Glutamatergic neuron (in vitro differentiated cells): ENCODE measurements at places on chromosomes 7 and 10.
A peak's percentile ranks its signal among the peaks of the same experiment; 100 is the strongest.

GRCh38 chr10:44927352-44927751 is 16.2 kb downstream of the TMEM72 start:
- DNase-seq, result no peak
- no peak overlapping the region for H3K4me3 ChIP-seq
- peaks cover 2% of the 10 kb centered on the region for H3K4me1 ChIP-seq
- H3K27me3 ChIP-seq, result peaks cover 8% of the 10 kb centered on the region
- H3K36me3 ChIP-seq, result peaks cover 7% of the 10 kb centered on the region

DNA sequence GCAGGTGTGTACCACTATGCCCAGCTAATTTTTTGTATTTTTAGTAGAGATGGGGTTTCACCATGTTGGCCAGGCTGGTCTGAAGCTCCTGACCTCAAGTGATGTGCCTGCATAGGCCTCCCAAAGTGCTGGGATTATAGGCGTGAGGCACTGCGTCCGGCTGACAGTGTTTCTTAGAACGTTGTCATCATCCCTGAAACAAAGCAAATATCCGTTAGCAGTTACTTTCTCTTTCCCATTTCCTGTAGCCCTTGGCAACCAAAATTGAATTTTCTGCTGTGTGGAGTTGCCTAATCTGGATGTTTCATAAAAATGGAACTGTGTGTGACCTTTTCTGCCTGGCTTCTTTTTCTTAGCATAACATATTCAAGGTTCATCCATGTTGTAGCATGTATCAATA is 22.4 kb downstream of the ZNF33A start:
- no peaks in the 10 kb centered on the region for H3K36me3 ChIP-seq
- no peaks in the 10 kb centered on the region for H3K4me1 ChIP-seq
- no peak for DNase-seq
- H3K27ac ChIP-seq, result no peak overlapping the region

- no peaks in the 10 kb centered on the region for H3K4me1 ChIP-seq
- H3K36me3 ChIP-seq, result no peaks in the 10 kb centered on the region
- no peak overlapping the region for H3K4me3 ChIP-seq
- DNase-seq, result no peak
- H3K27me3 ChIP-seq, result no peaks in the 10 kb centered on the region
These were observed 9.7 kb upstream of the TARP start for GRCh38 chr7:38283107-38283506.

DNA sequence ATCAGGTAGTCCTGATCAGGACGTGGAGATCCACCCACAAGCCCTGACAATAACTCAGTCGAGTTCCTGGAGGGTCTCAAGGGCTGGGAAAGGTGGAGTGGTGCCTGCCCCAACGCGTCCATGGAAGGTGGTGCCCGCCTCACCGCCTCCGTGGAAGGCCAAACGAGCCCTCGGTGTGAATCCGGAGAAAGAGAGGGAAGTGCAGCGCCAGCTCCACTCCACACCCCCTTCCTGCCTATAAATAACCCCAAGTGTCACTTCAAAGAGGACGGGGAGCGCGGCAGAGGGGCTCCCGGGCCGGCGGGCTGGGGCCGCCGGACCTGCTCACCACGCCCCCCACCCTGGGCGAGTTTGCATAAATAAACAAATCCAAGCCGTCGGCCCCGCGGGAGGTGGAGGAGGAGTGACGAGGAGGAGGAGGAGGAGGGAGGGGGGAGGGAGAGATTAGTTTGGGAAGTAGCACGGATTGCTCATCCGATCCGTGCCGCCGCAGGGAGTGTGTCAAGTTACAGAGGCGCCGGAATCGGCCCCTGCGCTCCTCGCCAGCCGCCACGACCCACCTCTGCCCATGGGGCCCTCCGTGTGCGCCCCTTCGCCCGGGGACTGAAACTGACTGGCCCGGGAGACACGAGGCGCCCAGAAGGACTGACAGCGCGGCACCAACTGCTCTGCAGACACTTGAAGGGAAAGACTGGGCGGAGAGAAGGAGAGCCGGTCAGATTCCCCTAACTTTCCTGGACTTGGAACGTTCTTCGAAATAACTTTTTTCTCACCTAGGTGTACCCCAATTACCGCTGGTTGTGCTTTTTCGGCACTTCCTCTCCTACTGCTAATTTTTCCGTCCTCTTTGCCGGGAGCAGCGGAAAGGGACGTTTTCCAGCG is at the start of gene COL13A1:
COL13A1 (plus strand) TSS at position 473 of the 882 bp plus-strand sequence. CDS start 518 bp downstream, outside the sequence.
- H3K4me1 ChIP-seq, result peaks cover 25% of the 10 kb centered on the region
- no peak for DNase-seq
- H3K27me3 ChIP-seq, result peaks cover 15% of the 10 kb centered on the region
- no peak within 1 kb of the TSS for H3K27ac ChIP-seq
- H3K4me3 ChIP-seq, result peak within 1 kb of the TSS; percentile 87
- peaks cover 4% of the 10 kb centered on the region for H3K36me3 ChIP-seq

DNA sequence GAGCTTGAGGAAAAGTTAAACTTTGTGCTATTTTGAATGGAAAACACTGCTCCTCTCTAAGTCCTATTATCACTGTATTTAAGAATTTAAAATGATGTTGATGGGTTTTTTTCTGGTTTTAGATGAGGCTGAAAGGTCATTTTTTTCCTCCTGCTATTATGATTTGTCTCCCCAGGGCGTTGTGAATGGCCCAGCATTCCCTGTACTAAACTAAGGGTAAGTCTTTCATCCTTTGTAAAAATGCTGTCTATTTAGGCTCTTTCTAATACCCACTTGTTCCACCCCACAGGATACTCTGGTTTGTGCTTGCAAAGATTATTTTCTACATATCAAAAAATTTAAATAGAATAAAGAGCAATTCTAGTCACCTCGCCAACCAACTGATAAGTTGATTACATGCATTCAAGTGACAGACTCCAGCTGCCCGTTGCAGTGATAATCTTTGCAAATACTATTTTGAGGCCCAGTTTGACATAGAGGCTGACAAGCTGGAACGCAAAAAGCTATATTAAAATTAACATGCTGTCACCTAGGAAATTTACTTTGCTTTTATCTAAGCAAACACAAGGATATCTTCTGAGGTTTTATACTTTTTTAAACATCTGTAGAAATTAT is 222.3 kb upstream of the TMEM229A start:
- no peak overlapping the region for H3K27ac ChIP-seq
- H3K4me3 ChIP-seq, result no peak overlapping the region
- H3K4me1 ChIP-seq, result peaks cover 6% of the 10 kb centered on the region
